A549 treated with ZK216348 at 1 μM for 4 hours (cell line): ENCODE measurements at places on chromosomes 3 and 15. TPM values are rescaled to one million over a fixed set of nuclear protein-coding genes. Genes with fewer than 3 reads are reported as not detected.

CCDC13 gene
- 0.33 to 0.60 TPM (median 0.36 TPM) in 5 replicates for total RNA-seq

ROPN1 gene
- not detected in 5 replicates for total RNA-seq

ASB14 gene
- total RNA-seq = not detected in 5 replicates

IDH3A gene
- total RNA-seq = 66.4 to 91.4 TPM (median 75.1 TPM) in 5 replicates

NPAP1 gene
- not detected in 5 replicates for total RNA-seq

CDHR4 gene
- 0.13 to 0.35 TPM (median 0.23 TPM) in 5 replicates for total RNA-seq

TMEM266 gene
- 0.07 to 0.19 TPM (median 0.13 TPM) in 5 replicates for total RNA-seq

PRR20G gene
- total RNA-seq = 0.35 to 0.56 TPM (median 0.44 TPM) in 5 replicates

SLC7A14 gene
- total RNA-seq = not detected in 5 replicates

BDH1 gene
- total RNA-seq = 1.3 to 4.2 TPM (median 3.0 TPM) in 5 replicates

HRH1 gene
- 6.8 to 8.4 TPM (median 7.8 TPM) in 5 replicates for total RNA-seq

ALPK3 gene
- 0.12 to 0.31 TPM (median 0.18 TPM) in 4 of 5 replicates, not detected in the other for total RNA-seq

ANKUB1 gene
- not detected in 5 replicates for total RNA-seq

RBM6 gene
- total RNA-seq = 25.0 to 32.5 TPM (median 28.7 TPM) in 5 replicates
